Panc1 (cell line): ENCODE measurements at places on chromosomes 1 and 21. TPM values are rescaled to one million over a fixed set of nuclear protein-coding genes. Genes with fewer than 3 reads are reported as not detected.

- DNase-seq, result no peak
These were observed 13.9 kb downstream of the SERTAD4 start for GRCh38 chr1:210246447-210246846.

DNA sequence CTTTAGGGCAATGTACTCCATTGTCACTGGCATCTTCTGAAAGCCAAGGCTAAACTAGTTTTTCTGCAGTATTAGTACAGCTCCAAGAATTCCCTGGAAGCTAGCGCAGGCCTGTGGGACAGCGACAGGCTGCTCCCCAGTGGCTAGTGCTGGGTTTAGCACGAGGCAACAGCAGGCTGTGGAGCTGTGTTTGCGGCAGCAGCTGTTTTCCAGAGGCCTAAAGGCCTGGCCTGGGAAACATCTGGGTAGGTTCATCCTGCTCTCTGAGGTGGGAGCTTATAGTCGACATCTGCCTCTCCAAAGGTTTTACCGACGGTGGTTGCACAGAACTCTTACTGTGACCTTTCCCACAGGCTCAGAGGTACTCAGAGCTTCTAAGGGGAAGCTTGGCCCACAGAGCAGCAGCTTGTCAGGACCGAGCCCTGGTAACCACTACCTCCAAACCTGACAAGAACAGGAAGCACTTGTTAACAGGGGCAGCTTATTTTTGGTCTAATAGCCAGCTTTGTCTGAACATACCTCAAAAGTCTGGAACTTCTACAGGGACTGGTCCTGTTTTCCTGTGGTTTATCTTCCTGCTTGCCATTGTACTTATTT, 17.2 kb downstream of the CC2D1B start:
- DNase-seq, result no peak

DNA sequence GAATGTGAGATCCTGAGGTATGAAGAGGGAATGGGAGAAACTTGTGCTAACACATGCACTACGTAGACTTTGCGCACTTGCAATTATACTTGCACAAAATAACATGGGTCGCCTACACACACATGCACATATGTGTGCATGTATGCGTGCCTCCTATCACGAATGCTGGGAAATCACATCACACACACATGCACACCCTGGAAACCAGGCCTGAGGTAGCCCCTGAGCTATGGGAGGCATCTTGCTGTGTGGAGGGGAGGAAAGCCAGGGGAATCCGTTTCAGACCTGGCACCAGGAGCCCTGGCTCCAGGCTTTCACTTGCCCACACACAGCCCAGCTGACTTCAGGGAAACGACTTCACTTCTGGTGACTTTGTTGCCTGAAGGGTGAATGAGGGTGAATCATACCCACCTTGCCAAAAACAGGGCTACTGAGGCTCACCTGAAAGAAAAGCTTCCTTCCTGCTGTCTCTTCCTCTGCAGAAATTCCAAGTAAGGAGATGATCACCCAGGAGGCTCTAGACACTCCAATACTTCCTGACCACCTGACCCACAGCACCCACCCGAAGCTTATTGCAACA, 136.0 kb upstream of the NGF start:
- DNase-seq, result no peak

GRCh38 chr1:209815490-209815889, 9.5 kb upstream of the IRF6 start:
- no peak for DNase-seq

GRCh38 chr1:220296981-220297380, 24.7 kb upstream of the RAB3GAP2 start:
- DNase-seq, result no peak

GRCh38 chr21:37784591-37785318, 131.5 kb downstream of the KCNJ6 start:
- no peak for DNase-seq

DNA sequence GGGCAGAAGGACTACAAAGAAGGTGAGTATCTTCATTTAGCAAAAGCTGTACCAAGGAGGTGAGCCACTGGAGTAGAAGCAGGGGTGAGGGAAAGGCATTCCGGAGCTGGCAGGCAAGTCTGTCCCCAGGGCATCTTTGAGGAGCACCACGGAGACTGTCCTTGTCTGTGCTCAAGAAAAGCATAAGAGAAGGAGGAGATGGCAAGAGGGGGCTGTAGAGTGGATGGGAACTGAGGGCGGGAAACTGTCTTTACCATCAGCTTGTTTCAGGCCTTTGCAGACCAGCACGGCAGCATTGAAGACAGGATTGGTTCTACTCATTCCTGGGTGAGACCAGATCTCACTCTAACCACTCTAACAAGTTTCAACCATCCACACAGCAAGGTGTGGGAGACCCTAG, 355.8 kb downstream of the AJAP1 start:
- no peak for DNase-seq

- DNase-seq, result no peak
These were observed 32.1 kb downstream of the S1PR1 start for GRCh38 chr1:101268893-101269292.

DNA sequence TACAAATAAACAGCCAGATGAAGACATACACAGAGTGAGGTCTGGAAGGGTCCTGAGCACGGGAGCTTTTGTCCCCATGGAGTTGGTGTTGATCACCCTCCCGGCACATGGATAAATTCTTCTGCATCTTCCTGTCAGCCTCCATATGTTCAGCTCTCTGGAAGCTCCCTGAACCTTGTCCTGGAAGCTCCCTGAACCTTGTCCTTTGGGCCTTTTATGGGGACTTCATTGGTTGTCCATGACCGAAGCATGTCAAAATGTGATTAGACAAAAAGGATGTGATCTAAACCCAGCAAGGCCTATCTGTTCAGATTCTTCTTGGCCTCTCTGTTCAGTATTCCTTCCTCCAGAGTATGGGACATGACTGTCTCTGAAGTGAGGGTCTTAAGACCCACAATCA, 25.4 kb upstream of the RNF11 start:
- no peak for DNase-seq

GRCh38 chr1:226881515-226882185, 11.2 kb downstream of the PSEN2 start:
- no peak for DNase-seq

Gene GBP4
- total RNA-seq, result 3.3 TPM

Gene DYNLT5
- not detected for total RNA-seq

- no peak for DNase-seq
These were observed 646 bp downstream of the MAPKAPK2 start for GRCh38 chr1:206685334-206685768.

DNA sequence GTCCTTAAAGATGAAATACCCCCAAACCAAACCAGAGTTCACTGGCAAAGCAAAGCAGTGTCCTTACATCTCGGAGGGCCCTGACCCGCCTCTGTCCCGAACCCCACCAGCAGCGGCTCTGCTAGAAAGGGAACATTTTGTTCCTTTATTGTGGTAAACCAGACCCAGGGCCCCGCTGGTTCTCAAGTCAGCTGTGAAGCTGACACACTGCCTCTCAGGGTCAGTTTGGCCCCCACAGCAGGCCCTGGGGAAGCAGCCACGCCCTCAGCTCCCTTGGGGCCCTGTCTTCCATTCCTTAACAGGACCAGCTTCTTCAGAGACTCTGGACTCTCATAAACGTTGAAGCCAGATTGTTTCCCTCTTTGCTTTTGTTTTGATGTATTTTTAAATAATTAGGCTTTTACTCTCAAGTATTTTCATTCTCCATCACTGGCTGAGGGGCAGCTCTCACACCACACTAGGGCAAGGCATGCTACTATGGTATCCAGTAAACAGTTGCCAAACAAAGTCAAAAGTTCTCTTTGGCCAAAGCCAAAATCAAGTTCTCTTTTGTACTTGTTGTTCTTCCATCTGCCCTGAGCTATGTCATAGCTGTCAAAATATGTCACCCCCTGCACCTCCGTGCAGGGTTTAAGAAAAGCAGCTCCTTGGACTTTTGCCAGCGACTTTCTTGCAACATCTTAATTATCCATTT, 61.1 kb upstream of the ANGPTL1 start:
- no peak for DNase-seq

DNA sequence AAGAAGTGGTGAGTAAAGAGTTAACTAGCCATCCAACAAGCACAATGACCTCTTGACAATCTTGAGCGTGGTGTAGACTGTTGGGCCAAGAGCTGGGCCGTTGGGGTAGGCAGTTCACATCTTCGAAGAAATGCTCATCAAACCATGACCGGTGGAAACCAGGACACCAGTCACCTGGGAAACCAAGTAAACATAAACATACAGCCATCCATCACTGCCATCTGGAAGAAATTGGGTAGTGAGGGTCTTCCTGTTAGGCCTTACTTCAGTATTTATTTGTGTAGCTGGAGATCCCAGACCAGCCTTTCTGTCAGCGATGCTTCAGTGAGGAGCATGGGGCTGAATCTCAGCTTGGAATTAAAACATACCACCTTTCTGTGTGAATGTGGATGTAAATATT, 108.1 kb upstream of the HAO2 start:
- DNase-seq, result no peak

Gene IL22RA1
- 1.1 TPM for total RNA-seq

Gene CYP4X1
- total RNA-seq, result 1.3 TPM

DNA sequence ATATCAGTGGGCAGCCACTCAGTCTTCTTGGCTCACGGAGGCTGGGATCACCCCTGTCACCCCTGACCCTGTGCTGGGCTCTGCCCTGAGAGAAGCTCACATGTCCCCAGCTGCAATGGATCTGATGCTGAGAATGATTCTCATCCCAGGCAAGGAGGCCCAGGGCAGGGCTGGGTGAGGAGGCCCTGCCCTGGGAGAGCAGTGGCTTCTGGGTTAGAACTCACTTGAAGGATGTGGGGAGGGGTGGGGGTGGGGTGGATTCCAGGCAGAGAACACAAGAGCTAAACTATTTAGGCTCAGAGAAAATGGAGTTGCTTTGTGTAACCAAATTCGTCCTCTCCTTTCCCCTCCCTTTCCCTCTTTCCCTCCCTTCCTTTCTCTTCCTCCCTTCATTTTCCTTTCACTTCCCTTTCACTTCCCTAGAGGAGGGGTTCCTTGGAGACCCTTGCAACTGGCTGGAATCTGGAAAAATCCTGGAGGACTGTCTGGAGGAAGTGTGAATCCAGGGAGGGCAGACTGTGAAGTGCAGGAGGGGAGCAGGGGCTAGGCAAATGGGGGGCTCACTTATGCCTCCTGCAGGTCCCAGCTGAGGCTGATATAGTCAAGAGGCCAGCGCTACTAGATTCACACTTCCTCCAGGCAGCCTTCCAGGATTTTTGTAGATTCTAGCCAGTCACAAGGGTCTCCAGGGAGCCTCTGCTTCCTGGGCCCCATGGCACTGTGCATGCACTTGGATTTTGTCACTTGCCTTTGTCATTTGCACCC, 47.0 kb downstream of the IGSF21 start:
- DNase-seq, result no peak
